ENCODE measurements at places on chromosomes 1 and 21. TPM values are rescaled to one million over a fixed set of nuclear protein-coding genes. Genes with fewer than 3 reads are reported as not detected.

DNA sequence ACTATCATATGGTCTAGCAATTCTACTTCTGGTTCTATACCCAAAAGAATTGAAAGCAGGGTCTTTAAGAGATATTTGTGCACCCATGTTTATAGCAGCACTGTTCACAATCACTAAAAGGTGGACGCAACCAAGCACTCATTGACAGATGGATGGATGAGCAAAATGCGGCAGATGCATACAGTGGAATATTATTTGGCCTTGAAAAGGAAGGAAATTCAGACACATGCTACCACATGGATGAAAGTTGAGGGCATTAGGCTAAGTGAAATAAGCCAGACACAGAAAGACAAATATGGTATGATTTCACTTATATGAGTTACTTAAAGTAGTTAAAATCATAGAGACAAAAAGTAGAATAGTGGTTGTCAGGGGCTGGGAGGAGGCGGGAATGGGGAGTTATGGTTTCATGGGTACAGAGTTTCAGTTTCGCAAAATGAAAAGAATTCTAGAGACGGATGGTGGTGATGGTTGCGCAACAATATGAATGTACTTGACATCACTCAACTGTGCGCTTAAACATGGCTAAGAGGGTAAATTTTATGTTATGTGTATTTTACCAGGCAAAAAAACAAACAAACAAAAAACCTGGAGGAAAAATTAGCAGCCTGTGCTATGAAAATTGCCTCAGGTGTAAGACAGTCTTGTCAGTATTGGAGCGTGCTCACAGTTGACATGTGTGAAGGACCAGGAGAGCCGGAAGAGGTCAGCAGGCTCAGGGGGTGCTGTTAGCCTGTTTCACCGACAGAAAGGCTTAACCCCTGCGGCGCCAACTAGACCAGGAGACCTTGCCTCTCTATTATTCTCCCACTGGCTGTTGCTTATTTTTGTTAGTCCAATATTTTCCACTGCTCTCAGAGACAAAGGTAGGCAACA is 26.5 kb downstream of the CD247 start:
- no peak for DNase-seq

F13B gene
- total RNA-seq: 1.3 TPM

SLFNL1 gene
- not detected for total RNA-seq

GJA5 gene
- not detected for total RNA-seq

GRCh38 chr1:87869567-87869966 is 540.9 kb downstream of the LMO4 start:
- no peak for DNase-seq

RBP7 gene
- not detected for total RNA-seq

- DNase-seq: no peak
These were observed 49.2 kb downstream of the VANGL1 start for GRCh38 chr1:115690972-115691371.

DNA sequence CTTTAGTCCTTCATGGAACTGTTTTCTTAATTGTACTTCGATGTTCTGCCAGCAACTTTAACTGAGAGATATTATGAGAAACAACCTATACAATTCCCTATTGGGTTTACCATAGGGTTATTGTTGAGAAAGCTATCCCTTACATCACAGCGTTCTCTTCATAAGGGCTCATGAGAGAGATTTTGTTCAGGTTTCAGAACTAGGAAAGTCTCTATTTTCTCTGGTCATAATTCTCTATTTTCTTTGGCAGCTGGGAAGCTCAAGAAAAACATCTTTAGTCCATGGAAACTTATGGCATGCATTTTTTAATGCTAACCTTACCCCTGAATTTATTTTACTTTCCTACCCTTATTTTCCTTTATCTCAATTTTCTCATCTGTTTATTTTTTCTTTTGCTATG is 38.2 kb downstream of the NMNAT2 start:
- no peak for DNase-seq
